ENCODE measurements at places on chromosomes 4 and X.

DNA sequence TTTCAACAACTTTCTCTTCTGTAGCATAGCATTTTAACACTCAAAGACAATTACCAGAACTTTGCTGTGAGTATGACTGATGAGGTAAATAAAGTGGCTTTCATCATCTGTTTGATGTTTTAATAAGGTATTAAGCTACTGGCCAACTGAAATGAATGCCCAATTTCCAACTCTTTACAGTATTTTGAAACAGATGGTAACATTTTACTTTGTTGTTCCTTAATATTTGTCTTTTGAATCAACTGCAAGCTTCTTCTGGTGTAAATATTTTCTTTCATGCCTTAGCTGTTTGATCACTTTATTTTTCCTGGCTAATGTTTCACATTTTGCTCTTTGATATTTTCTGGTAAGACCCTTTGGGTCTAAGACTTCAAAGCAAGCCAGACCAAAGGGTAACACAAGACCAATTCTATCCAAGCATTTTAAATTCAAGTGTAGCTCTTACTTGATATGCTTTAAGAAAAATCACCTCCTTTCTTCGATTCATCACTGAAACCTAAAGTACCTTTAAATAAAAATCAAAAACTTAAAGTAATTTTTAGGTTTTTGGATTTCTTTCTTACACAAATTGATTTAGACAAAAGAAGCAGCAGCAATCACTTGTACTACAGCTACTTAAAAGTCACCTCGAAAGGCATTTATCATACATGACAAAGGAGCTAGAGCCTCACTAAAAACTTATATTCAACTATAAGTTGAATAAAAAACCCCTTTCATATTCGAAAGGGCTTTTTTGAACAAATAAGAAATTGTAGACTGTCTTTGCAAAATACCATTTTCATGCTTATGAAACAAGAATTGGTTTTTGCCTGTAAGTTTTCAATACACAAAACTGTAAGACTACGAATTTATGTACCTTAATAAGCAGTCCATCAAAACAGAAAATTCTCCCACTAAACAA lies 57.6 kb downstream of the TBCK start:
- DNase-seq = no peak

DNA sequence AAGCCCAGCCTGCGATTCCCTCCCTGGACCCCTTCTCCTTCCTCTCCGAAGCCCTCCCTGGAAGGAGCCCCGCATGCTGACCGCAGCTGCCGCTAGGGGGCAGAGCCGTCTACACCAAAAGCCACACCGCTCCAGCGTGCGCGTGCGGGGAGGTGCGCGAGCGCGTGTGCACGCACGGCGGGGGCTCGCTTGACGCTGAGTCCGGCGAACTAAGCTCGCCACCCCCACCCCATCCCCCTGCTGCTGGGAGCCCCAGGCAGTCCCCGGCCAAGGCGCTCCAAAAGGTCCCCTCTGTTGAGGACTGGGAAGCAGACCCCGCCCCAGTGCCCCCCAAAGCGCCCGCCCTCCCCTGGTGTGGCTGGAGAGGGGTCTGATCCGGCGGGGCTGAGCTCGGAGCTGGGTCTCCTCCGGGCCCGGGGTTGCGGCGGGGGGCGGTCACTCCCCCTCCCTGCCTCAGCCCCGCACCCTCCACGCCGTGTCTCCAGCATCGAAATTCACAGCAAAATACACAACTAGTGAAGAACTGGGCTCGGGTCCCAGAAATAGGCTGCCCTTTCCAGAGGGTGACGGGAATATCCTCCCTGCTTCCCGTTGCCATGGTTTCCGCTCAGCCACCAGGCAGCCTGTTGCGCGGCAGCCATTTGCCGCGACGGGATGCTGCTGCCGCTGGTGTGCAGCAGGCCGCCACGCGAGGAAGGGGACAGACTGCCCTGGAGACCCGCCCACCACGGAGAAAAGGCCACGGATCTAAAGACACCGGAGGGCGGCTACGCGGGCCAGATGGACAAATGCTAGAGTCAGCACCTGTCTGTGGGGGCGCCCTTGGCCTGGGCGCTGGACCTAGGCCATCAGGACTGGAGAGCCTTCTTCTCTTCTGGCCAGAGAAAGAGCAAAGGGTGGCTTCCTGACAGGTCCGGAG lies 11.2 kb upstream of the CCNQ start:
- peak; percentile 69 for DNase-seq

GRCh38 chr4:1597021-1597931 lies 86.8 kb downstream of the FAM53A start:
- DNase-seq = no peak

- DNase-seq = no peak
Observed at GRCh38 chr4:121977251-121978171, 25.7 kb upstream of the TRPC3 start.

DNA sequence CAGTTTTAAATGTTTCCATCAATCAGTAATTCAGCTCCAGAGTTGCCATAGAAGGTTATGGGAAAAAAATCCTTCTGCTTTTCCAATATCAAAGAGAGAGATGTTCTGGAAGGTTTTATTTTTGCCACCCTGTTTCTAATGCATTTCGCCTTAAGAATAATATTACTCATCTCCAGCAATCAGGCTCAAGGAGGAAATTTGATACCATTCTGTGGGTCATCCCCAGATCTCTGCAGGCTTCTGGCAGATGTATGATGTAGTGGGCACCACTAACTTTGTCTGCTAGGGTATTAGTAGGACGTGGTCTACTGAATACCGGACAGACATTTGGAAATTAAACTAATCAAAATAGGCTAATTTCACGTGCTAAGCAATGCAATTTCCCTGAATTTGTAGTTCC lies 645.4 kb upstream of the TENM3 start:
- no peak for DNase-seq
